Mucosa of descending colon (tissue), 3 donors: ENCODE measurements at places on chromosomes 3 and 15.
A peak's percentile ranks its signal among the peaks of the same experiment; 100 is the strongest.

- DNase-seq: no peak
Measured at GRCh38 chr15:47588958-47589357, 128.3 kb upstream of the SEMA6D start.

- DNase-seq: no peak
Measured at GRCh38 chr3:159872374-159873109, 116.1 kb upstream of the IL12A start.

- DNase-seq: peak; percentile 34
Measured at GRCh38 chr15:86231864-86232721, 152.4 kb downstream of the AGBL1 start.

DNA sequence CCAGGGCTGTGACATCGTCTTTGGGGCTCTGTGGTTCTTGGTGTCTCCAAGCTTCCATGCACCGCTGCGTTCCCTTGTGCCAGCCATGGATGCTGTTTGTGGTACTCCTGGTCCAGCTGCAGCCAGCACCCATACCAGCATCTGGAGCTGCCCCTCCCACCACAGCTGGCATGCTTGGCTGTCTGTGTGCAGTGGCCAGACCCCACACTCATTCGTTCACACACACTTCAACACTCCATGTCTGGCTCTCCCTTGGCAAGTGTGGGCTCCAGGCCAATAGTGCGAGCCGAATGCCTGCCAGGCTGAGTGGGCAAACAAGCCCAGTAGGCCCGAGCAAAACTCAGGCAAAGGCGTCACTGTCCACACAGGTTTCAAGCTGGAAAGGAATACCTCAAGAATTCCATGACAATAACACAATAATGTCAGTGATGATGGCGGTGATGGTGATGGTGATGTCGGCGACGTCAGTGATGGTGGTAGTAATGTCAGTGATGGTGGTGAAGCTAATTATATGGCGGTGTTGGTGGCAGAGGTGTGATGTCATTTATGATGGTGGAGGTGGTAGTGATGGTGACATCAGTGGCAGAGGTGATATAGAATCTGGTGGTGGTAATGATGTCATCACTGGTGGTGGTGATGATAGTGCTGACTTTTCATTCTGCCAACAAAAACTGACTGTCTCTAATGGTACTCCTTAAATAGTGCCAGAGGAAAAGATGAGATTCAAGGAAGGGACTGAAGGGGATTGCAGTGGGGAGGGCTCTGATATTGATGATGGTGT is 19.3 kb downstream of the TBC1D21 start:
- no peak for DNase-seq

DNA sequence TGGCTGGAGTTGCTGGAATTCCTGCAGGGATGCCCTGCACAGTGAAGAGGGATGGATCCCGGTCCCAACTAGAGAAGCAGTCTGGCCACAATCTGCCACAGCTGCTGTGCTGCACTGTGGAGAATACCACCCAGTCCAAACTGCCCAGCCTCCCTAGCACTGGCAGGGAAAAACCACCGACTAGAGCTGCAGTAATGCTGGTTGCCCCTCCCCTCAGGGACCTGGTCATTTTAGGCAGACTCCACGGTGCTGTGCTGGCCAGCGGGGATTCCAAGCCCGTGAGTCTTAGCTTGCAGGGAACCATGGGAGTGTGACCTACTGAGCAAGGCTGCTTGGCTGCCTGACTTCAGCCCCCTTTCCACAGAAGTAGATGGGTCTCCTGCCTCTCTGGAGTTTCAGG is 478.0 kb upstream of the ATP11B start:
- no peak for DNase-seq

DNA sequence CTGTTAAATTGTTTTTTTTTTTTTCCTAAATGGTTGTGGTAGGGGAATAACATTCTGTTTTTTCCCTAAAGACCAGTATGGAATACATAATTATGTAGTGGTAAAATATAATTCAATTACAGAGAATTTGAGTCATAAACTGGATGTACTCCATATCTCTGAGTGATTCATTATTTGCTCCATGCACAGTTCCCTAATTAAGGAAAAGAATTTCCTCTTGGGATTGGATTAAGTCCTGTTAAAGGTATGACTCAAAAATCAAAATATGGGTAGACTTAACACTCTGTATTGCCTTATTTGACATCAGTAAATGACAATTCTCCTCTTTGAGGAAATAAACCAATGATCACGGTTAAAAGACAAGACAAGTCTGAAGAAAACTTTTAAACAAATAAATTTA is 78.0 kb upstream of the KCNH8 start:
- no peak for DNase-seq

DNA sequence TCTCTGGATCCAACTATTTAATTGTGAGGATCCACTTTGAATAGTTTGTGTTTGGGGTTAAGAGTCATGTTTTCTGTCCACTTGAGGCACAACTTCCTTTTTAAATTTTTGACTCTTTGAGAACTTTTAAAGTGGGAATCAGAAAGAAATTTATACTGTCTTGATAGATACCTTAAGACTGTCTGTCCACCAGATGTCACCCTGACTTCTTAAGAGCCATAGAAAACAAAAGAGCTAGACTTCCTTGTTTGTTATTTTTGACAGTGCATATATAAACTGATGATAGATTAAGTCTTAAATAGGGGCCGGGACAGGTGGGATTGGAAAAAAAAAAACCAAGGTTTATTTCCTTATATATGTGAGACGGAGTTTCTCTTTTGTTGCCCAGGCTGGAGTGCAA is 52.1 kb upstream of the WDR72 start:
- no peak for DNase-seq

DNA sequence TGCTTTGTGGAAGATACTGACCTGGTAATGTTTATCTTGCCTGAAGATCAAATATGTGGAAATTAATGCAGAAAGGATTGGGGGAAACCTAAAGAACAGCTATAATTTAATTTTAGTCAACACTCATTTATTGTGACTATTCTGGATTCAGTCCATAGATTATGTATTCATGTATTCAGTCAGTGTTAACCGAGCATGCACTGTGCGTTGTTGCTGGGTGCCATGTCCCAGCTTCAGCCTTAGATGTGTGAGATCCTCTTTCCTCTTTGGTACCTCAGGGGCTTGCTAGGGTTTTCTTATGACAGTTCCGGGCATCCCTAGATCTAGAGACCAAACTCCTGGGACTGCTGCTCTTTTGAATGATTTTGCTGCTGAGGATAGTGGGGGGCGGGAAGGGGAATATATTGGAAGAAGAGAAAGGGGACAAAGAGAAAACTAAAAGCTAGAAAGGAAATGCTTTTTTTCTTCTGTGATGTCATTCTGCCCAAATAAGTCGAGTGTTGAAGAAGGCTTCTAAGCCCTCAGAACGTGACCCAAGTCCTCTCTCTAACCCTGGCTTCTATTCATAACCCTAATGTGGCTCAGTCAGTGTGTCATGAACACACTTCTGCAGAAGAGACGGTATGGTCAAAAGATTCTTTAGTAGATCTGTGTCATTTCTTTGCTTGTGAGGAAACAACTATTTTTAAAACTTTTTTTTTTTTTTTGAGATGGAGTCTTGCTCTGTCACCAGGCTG is 33.5 kb downstream of the STARD9 start:
- DNase-seq: no peak

DNA sequence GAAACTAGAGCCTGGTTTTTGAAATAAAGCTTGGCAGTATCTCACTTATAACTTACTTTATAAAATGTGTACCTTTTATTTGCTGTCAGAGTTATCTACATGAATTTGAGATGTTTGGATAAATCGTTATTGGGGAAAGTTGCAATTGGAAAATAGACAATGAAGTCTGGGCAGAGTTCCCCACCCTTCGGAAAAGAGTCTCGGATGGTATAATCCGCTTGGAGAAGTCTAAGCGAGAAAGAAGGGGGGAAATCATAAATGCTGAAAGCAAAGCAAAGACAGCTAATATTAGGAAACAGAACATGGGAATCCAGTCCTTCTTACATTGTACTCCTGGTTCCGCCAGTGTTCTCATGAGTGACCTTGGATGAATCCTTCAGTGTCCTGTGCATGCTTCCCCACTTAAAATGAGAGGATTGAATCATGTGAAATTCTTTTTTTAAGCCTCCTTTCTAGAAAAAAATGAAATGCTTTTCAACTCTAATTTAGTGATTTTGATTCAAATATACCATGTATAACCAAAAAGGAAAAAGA is 162.4 kb downstream of the ATG7 start:
- DNase-seq: no peak

DNA sequence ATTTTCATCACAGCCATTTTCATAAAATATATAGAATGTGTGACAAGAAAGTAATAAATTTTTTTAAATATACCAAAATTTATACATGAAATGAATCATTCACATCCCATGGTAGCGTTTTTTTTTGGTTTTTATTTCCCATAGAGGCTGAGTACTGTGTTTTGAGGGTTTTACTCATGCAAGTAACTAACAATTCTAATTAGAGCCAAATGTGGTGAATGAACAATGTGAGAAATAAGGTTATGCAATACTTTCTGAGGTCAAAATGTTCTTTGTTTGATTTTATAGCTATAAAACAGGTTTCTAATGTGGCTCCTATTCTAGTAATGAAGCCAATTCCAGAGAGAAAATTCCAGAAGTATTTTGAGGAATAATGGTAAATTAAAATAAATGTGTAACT is 386.8 kb downstream of the TBC1D5 start:
- DNase-seq: no peak

- DNase-seq: no peak
Measured at GRCh38 chr3:144708437-144708836, 736.8 kb downstream of the DIPK2A start.

DNA sequence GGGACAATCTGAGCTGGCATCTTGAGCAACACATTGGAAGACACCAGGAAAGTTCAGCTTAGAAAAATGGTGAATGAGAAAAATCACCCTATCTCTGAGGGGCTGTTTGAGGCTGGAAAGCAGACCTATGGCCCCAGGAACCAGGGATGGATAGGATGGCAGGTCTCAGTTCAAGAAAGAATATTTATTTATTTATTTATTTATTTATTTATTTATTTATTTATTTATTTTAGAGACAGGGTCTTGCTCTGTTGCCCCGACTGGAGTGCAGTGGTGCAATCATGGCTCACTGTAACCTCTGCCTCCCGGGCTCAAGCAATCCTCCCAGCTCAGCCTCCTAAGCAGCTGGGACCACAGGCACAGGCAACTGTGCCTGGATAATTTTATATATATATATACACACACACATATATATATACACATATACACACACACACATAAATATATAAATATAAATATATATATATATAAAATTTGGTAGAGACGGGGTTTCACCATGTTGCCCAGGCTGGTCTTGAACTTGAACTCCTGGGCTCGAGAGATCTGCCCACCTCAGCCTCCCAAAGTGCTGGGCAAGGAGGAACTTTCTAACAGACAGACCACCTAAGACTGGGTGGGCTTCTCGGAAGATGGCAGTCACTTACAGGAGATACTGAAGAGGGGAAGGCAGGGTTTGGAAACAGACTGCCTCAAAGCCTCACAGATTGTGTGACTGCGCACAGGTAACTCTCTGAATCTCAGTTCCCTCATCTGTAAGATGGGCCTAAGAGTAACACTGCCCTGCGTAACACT is 29.7 kb downstream of the CCDC13 start:
- no peak for DNase-seq

DNA sequence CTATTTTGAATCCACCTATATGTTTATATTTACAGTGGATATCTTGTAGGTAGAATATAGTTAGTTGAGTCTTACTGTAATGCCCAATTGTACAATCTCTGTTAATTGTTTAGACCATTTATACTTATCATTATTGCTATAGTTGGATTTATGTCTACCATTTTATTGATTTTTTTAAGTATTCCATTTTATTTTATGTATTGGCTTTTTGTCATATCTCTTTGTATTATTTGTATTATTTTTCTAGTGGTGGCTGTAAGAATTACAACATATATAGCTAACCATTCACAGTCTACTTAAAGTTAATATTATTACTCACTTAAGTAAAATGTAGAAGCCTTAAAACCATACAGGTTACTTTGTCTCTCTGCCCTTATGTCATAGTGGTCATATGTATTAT is 46.1 kb downstream of the SLC2A2 start:
- DNase-seq: no peak

GRCh38 chr3:37635251-37635650 is 226.4 kb upstream of the CTDSPL start:
- no peak for DNase-seq

DNA sequence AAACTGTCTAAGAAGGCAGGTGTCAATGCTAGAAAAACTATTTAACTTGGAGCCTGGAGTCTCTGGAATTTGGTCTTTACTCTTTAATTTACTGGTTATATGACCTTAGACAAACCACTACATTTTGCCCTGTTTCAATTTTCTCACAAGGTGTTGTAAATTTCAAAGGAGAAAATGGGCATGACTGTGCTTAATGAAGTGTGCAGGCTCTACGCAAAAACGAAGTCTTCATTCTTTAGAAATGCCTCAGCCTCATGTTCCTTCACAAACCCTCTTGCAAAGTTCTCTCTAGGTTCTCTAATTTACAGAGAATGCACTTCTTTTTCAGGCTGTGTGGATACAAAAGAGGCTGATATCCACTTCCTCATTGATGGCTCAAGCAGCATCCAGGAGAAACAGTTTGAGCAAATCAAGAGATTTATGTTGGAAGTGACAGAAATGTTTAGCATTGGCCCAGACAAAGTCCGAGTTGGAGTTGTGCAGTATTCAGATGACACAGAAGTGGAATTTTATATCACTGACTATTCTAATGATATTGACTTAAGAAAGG is 39.1 kb downstream of the COL6A5 start:
- DNase-seq: no peak

DNA sequence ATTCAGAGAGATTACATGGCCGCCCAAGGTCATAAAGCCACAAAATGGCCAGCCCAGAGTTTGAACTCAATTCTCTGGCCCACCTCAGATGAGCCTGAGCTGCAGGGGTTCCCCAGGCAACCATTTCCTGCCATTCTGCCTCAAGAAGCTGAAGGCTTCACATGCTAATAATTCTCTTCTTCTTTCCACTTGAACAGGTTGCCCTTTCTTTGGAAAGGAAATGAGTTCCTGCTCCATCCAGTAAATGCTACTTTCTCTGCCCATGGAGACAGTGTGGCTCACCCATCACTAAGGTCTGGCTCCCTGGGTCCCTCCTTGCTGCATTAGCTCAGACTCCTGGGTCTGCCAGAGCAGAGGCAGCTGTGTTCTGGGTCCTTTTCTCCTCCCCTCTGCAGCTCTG is 48.2 kb downstream of the TRIM42 start:
- DNase-seq: no peak

- DNase-seq: peak; percentile 79
Measured at GRCh38 chr3:113948015-113948917, 453 bp downstream of the ZDHHC23 start.

DNA sequence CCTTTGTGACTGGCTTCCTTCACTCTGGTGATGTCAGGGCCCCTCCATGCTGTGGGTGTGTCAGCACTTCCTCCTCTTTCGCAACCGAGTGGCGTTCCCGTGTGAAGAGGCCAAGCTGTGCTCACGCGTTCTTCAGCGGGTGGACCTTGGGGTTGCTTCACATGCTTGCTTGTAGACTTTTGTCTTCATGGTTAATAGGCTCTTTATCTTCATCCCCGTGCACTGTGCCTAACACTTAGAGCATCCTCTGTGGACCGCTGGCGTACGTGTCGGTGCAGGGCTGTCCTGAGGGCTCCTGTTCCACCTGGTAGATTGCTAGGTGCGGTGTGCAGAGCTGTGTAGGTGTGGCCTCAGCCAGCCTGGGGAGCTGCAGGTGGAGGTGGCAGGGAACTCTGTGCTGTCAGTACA is 182.3 kb downstream of the OR4M2 start:
- DNase-seq: peak; percentile 66
